ENCODE measurements at places on chromosomes 1 and 21.

DNA sequence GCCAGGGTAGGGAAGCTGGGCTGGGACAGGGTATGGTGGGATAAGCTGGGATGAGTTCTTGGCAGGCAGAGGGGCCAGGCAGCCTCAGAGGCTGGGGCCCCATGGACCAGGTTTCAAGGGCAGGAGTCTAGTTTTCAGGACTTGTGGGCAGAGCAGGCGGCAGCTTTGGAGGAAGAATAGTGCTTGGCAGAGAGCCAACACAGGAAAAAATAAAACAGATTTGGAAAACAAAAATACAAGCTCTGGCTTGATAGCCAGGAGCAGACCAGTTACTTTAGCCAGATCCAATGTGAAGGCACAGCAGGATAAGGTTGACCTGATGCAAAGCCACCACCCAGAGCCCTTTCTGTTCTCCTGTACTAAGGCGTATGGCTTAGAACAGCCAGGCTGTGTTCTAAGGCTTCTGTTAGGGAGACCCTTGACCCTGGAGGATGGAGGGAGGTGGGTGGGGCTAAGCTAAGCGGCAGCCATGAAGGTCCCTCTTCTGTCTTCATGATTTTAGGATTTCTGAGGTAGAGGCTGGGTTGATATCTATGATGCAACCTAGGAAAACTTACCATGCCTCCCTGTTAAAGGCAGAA, 5.5 kb downstream of the TRAF5 start:
- no peaks in the 10 kb centered on the region for H3K27me3 ChIP-seq
- no peak for DNase-seq
- H3K36me3 ChIP-seq, result no peaks in the 10 kb centered on the region
- H3K4me3 ChIP-seq, result no peak overlapping the region

DNA sequence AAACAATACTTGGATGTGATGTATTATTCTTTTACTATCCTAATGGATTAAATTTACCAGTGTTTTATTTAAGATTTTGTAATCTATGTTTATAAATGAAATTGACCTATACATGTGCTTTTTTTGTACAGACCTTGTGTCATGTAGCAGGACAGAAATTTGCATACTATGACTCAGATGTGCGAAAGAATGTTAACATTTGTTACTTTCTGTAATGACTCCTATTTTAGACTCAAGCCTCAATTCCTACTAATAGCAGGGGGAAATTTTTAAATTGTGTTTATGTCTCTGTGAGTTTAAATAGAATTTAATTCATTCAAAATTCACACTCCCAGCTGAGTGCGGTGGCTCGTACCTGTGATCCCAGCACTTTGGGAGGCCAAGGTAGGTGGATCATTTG, 21.8 kb upstream of the RIMKLA start:
- H3K36me3 ChIP-seq, result no peaks in the 10 kb centered on the region
- H3K27ac ChIP-seq, result no peak overlapping the region
- H3K4me3 ChIP-seq, result no peak overlapping the region
- DNase-seq, result no peak
- no peaks in the 10 kb centered on the region for H3K27me3 ChIP-seq
- peaks cover 5% of the 10 kb centered on the region for H3K4me1 ChIP-seq

GRCh38 chr21:26969971-26970725, 3.3 kb upstream of the ADAMTS5 start:
- no peaks in the 10 kb centered on the region for H3K36me3 ChIP-seq
- no peak overlapping the region for H3K4me3 ChIP-seq
- no peaks in the 10 kb centered on the region for H3K4me1 ChIP-seq
- no peak overlapping the region for H3K27ac ChIP-seq

DNA sequence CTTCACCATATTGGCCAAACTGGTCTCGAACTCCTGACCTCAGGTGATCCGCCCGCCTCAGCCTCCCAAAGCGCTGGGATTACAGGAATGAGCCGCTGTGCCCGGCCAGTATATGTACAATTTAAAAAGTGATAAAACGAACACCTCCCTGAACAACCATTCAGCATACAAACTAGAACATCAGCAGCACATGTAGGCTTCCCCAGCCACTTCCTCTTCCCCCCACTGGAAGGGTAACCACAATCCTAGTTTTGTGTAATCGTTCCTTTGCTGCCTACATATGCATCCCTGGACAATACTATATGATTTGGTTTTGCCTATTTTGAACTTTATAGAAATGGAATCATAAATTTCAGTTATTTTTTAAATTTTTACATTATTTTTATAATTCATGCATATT, 60.4 kb downstream of the DESI2 start:
- no peaks in the 10 kb centered on the region for H3K36me3 ChIP-seq
- no peaks in the 10 kb centered on the region for H3K4me1 ChIP-seq
- no peak overlapping the region for H3K4me3 ChIP-seq
- H3K27me3 ChIP-seq, result no peaks in the 10 kb centered on the region
- no peak overlapping the region for H3K27ac ChIP-seq

DNA sequence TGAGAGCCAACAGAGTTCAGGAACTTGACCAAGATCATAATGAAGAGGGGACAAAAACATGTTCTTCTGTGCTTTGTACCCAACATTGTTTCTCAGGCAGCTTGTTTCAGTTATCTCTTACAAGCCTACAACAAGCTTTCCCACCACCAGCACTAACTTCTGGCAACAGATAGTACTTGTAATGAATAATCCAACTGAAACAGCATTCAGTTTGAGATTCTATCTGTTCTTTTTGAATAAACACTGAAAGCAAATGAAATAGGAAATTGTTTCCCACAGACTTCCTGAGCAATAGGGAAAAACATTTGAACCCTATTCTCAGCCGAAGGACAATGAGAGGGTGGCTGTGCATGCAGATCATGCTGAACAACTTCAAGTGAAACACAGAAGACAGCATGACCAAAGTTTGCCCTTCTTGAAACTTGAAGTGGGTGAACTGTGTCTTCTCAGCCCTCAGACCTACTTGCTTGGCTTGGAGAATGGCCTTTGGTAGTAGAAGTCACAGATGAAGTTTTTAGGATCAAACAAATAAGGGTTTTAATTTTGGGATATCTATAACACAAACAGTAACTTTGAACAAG, 11.2 kb upstream of the HOOK1 start:
- no peaks in the 10 kb centered on the region for H3K36me3 ChIP-seq
- H3K27me3 ChIP-seq, result no peaks in the 10 kb centered on the region
- no peak overlapping the region for H3K27ac ChIP-seq
- H3K4me3 ChIP-seq, result no peak overlapping the region
- no peak for DNase-seq

GRCh38 chr1:83694449-83694848, 304.5 kb downstream of the TTLL7 start:
- no peaks in the 10 kb centered on the region for H3K4me1 ChIP-seq
- H3K36me3 ChIP-seq, result no peaks in the 10 kb centered on the region
- no peak for DNase-seq
- no peak overlapping the region for H3K4me3 ChIP-seq
- no peak overlapping the region for H3K27ac ChIP-seq

DNA sequence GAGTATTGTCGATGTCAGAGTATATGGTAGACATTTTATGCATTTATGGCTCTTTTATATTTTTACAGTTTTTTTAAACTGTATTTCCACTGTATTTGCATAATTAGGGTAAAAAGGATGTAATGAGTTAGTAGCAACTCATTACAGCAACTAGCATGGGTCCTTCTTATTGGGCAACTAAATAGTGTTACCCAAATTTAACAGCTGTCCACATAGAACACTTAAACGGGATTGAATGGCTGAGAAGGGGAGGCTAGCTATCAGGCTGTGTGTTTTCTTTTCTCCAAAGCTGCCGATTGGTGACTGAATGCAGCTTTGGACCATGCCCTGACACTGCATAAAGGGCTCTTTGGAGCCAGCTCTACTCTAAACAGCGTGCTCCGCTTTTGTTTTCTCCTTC, 75.4 kb downstream of the PTPRC start:
- H3K27me3 ChIP-seq, result no peaks in the 10 kb centered on the region
- H3K4me3 ChIP-seq, result no peak overlapping the region
- H3K36me3 ChIP-seq, result no peaks in the 10 kb centered on the region
- no peak overlapping the region for H3K27ac ChIP-seq

DNA sequence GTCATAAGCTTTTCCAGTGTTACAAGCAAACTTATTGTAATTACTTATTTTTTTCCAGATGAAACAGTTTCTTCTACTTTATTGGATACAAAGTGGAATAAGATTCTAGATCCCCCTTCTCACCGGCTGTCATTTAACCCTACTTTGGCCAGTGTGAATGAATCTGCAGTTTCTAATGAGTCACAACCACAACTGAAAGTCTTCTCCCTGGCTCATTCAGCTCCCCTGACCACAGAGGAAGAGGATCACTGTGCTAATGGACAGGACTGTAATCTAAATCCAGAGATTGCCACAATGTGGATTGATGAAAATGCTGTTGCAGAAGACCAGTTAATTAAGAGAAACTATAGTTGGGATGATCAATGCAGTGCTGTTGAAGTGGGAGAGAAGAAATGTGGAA, 95.5 kb downstream of the ZFYVE9 start:
- no peaks in the 10 kb centered on the region for H3K36me3 ChIP-seq
- no peak for DNase-seq
- peaks cover 4% of the 10 kb centered on the region for H3K4me1 ChIP-seq
- H3K27ac ChIP-seq, result no peak overlapping the region

GRCh38 chr1:85074365-85074964, 26.2 kb upstream of the MCOLN3 start:
- no peaks in the 10 kb centered on the region for H3K27me3 ChIP-seq
- no peak overlapping the region for H3K4me3 ChIP-seq
- DNase-seq, result no peak
- no peaks in the 10 kb centered on the region for H3K4me1 ChIP-seq

GRCh38 chr1:162536511-162536910, 25.0 kb upstream of the UAP1 start:
- H3K27ac ChIP-seq, result no peak overlapping the region
- H3K27me3 ChIP-seq, result no peaks in the 10 kb centered on the region
- no peaks in the 10 kb centered on the region for H3K4me1 ChIP-seq
- no peak for DNase-seq

GRCh38 chr21:15703932-15704331, 25.9 kb upstream of the USP25 start:
- no peaks in the 10 kb centered on the region for H3K27me3 ChIP-seq
- H3K27ac ChIP-seq, result no peak overlapping the region
- H3K4me1 ChIP-seq, result no peaks in the 10 kb centered on the region
- no peak for DNase-seq
- no peak overlapping the region for H3K4me3 ChIP-seq

DNA sequence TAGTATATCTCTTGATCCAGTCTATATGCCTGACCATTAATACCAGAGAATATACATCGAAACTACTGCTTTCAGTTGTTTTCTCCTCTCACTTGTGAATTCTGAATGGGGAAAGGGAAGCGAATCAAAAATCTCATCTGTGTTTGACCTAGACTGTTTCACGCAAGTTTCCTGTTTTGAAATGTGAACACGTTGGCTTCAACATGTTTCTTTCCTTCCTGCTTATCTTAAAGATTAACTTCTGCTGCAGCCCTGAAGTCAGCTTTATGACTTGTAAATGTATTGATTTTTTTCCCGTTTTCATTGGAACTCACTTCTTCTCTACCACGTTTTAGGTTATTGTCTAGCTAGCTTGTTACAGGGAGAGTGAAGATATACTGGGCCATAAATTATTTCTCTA, 49.9 kb downstream of the SNX27 start:
- no peaks in the 10 kb centered on the region for H3K4me1 ChIP-seq
- no peak for DNase-seq
